ENCODE measurements at places on chromosomes 2 and 18.
A peak's percentile ranks its signal among the peaks of the same experiment; 100 is the strongest.

- no peak for DNase-seq
These were observed 13.2 kb downstream of the ARL4C start for GRCh38 chr2:234483568-234484251.

DNA sequence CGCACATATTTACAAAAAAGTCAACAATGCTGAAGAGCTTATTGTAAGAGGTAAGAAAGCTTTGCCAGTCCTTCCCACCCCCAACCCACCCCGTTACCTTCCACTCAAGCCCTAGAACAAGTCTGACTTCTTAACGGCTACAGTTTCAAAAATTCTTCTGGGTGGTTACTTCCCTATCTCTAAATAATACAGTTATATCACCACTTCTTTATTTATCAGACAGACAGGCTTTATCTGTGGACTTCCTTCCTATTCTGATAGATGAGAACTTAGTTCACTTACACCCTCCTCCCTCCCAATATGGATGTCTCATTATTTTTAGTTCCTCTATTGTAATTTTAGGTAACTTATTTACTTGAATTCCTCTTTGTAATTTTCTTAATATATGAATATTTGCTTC is 26.7 kb upstream of the ACTR3 start:
- DNase-seq: no peak

- no peak for DNase-seq
These were observed 49.1 kb downstream of the GTF3C3 start for GRCh38 chr2:196750291-196750923.

GRCh38 chr2:189222468-189223105 is 43.0 kb upstream of the COL5A2 start:
- no peak for DNase-seq

GRCh38 chr2:136362676-136363390 is 244.9 kb upstream of the CXCR4 start:
- no peak for DNase-seq

- DNase-seq: no peak
These were observed 136.0 kb upstream of the GLI2 start for GRCh38 chr2:120599656-120600055.

- peak; percentile 56 for DNase-seq
These were observed 274.6 kb downstream of the LRATD1 start for GRCh38 chr2:14907014-14907612.

- DNase-seq: no peak
These were observed 1.3 kb downstream of the KCTD1 start for GRCh38 chr18:26546875-26547645.

- no peak for DNase-seq
These were observed 18.2 kb upstream of the PCBP1 start for GRCh38 chr2:70069049-70069448.

DNA sequence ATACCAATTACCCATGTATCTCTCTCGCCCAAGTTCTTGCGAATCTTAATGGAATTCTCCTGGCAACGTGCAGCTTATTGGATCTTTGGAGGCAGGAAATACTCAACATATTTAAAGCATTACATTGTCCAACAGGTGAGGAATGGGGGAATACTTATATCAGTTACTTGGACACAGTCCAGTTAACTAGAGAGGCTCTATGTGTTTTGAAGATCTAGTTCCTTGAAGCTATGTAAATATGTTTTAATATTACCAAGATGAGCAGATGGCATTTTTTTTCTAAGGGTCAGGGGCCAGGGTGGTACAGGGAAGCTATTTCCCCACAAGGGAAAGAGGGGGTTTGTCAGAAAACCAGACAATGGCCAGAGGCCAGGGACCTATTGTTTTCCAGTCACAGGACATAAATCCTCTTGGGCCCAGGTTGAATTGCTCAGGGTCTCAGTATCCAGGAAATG is 26.8 kb upstream of the MC5R start:
- no peak for DNase-seq

- DNase-seq: no peak
These were observed 104.6 kb upstream of the EPHA4 start for GRCh38 chr2:221676566-221677172.

DNA sequence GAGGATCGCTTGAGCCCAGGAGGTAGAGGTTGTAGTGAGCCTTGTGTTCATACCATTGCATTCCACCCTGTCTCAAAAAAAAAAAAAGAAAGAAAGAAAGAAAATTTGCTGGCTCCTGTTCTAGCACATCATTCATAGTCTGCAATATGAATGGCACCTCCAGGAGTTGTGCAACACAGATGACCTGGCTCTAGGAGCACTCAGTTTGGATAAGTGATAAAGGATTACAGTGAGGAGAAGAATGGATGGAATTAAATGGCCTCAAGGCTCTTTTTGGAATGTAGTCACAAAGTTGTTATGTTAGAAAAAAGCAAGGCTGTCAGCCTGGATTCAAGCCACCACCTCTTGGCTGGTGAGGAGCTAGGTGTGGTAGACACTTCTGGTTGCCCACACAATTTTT is 21.5 kb upstream of the SPRED2 start:
- DNase-seq: no peak

- no peak for DNase-seq
These were observed 20.9 kb upstream of the ACAA2 start for GRCh38 chr18:49834258-49834657.

DNA sequence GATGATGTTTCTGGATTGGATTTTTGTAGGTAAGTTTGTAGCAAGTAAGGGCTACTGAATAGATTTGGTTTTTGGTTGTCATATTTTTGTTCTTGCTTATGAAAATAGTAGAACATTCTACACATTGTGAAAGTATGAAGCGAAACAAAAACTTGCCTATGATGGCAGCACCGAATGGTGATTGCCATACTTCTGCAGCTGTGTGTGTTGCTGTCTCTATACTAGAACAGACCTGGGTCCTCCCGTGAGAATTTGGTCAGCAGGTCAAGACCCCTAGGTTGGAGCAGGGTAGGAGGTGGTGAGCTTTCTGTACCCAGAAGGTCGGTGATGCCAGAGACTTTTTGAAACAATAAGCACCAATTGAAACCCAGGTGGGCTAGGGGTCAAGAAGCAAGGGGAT is 322.6 kb downstream of the PRKCE start:
- no peak for DNase-seq

GRCh38 chr2:117801826-117802225 is 12.7 kb upstream of the DDX18 start:
- no peak for DNase-seq

GRCh38 chr2:60484133-60484645 is 69.3 kb downstream of the BCL11A start:
- DNase-seq: no peak

DNA sequence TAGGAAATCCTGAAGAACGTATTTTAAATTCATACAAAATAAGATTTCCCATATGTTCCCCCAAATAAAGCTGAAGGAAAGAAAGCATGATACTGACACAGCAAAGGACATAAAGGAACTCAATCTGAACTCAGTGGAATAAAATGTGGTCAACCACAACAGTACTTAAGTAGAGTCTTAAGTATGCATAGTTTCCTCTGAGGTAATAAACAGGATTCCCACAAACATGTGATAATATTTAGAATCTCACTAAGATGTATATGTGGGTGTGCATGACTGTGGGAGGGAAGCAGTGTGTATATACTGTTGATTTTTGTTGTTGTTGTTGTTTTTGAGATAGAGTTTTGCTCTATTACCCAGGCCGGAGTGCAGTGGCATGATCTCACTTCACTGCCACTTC is 69.3 kb downstream of the NOL10 start:
- no peak for DNase-seq

Measured in NCI-H510A treated with DMSO at 0.1 percent for 48 hours (cell line).